ENCODE measurements at places on chromosomes 6 and 20.

DNA sequence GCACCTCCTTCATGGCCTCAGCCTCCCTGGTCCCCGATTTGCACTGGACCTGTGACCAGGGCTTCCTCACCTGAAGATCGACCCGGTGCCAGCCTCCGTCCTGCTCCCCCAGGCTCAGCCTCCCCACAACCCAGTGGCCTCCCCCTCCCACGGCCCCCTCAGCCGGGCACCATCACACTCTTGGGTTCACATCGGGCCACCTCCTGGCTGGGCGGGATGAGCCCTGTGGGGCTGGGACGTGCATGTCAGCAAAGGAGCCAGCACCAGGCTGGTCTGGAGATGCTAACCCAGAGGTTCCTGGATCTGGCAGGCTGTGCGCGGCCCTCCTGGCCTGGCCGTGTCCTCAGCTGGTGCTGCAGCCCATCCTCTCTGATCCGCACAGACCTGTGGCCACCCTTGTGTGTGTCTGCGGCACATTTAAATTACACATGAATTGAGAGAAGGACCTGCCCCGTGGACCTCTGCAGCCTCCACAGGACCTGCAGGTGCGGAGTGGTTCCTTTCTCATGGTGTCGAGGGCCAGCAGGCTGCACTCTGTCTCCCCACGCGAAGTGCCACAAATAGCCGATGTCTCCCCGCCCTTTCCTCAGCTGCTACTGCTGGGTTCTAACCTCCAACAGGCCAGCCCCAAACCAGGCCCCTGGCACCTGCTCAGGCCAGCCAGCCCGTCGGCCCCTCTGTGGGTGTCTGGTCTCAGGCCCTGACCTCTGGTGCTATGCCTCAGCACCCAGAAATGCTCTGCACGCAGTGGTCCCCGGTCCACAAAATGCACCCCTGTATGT, 237.5 kb downstream of the ERMARD start:
- DNase-seq, result no peak

GRCh38 chr20:62642051-62642665, at the start of gene SLCO4A1:
Gene SLCO4A1, plus strand, starts transcription at chr20:62642503. Its CDS starts 13,952 bp downstream, at chr20:62656455.
- DNase-seq, result peak; percentile 71

DNA sequence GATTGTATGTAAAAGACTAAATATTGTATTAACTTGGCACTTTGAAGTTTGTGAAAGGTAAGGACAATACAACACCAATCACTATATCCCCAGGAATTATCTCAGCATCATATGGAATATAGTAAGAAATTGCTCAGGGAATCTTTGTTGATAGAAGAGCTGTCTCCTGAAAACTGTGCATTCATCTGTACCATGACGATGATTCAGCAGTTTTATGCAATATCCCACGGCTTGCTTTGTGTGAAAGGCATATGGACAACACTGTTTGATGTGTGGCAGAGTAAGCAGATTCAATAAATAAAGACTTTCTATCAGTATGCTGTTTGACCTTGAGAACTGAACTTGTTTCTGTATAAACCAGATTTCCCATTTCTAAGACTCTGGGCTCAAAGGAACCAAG, 147.5 kb upstream of the PLN start:
- DNase-seq, result no peak

GRCh38 chr6:13465734-13466133, 21.7 kb downstream of the GFOD1 start:
- peak; percentile 37 for DNase-seq

GRCh38 chr20:5234978-5235377, 81.8 kb downstream of the PROKR2 start:
- DNase-seq, result no peak

DNA sequence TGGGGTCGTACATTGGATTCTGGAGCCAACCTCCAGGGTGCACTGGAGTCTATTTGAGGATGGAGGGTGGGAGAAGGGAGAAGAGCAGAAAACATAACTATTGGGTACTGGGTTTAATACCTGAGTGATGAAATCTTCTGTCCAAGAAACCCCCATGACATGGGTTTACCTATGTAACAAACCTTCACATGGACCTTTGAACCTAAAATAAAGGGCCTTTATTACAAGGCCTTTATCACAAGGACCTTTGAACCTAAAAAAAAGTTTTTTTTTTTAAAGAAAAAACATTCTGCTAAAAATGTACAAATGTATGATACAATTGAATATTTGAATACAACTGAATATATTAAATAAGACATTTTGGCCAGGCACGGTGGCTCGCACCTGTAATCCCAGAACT, 38.1 kb upstream of the ZNF133 start:
- DNase-seq, result no peak

GRCh38 chr6:153790048-153790447, 249.0 kb upstream of the OPRM1 start:
- DNase-seq, result no peak

GRCh38 chr6:67748521-67748920, 886.6 kb upstream of the ADGRB3 start:
- DNase-seq, result no peak

GRCh38 chr6:35310265-35310831, 12.7 kb downstream of the DEF6 start:
- DNase-seq, result no peak

DNA sequence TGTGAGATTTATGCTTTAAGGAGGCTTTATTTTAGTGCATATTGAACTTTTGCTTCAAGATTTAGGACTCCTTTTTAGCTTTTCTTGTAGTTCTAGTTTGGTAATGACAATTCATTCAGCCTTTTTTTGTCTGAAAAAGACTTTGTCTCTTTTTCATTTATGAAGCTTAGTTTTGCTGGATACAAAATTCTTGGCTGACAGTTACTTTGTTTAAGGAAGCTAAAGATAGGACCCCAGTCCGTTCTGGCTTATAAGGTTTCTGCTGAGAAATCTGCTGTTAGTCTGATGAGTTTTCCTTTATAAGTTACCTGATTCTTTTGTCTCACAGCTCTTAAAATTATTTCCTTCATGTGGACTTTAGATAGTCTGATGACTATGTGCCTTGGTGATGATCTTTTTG, 142.8 kb upstream of the B3GAT2 start:
- DNase-seq, result no peak

Measured in inflammatory macrophage treated with lipopolysaccharide for 1 hour (primary cell).